ENCODE measurements at places on chromosomes 3 and 15. TPM values are rescaled to one million over a fixed set of nuclear protein-coding genes. Genes with fewer than 3 reads are reported as not detected.
A peak's percentile ranks its signal among the peaks of the same experiment; 100 is the strongest.

GRCh38 chr15:95581595-95581994, 748.9 kb upstream of the NR2F2 start:
- no peak for DNase-seq

- DNase-seq, result no peak
Observed at GRCh38 chr3:82038556-82038955, 277.1 kb upstream of the GBE1 start.

- no peak for DNase-seq
Observed at GRCh38 chr3:65230261-65231139, 542.7 kb upstream of the ADAMTS9 start.

DNA sequence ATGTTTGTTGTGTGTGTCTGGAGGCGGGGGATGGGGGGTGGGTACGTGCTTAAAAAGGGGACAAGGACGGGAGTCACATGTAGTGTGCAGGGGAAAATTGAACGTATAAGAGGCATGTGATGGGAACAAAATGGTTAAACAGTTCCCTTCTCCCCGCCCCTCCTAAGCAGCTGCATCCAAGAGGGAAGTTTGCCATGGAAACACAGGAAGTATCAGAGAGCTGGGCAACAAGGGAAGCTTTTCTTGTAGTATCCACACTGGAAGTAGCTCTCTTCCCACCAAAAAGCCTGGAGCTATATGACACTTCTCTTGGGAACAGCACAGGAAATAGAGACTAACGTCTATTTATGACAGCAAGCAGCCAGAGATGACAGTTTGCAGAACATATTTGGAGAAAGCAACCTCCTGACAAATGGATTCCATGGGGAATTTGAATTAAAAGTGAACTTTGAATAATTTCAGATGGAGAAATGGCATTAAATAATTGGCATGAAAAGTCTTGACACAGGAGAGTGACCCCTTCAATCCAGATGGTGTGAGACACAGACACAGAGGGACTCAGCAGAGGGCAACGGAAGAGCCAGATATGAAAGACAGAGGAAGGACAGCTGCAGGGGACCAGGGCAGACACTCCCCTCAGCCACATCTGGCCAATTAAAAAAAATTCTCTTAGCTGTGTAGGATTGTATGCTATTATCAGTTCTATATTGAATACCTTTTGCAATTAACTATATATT, 294.2 kb upstream of the TBL1XR1 start:
- no peak for DNase-seq

GRCh38 chr3:19331931-19332330, 183.6 kb downstream of the KCNH8 start:
- DNase-seq, result no peak

DNA sequence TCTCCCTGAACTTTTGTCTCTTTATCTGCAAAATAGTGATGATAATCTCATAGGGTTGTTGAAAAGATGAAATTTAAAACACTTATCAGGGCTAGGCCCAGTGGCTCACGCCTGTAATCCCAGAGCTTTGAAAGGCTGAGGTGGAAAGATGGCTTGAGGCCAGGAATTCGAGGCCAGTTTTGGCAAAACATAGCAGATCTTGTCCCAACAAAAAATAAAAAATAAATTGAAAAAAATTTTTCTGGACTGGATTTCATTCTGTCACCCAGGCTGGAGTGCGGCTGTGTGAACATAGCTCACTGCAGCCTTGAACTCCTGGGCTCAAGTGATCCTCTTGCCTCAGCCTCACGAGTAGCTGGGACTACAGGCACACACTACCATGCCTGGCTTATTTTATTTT, 29.6 kb downstream of the LMLN start:
- no peak for DNase-seq

GRCh38 chr3:156434921-156435320, 120.0 kb downstream of the SSR3 start:
- no peak for DNase-seq

GRCh38 chr3:141275032-141275422, 43.4 kb downstream of the PXYLP1 start:
- DNase-seq, result no peak

Gene FOXB1
- not detected for total RNA-seq

GRCh38 chr3:36201546-36201945, 178.8 kb upstream of the STAC start:
- DNase-seq, result no peak

DNA sequence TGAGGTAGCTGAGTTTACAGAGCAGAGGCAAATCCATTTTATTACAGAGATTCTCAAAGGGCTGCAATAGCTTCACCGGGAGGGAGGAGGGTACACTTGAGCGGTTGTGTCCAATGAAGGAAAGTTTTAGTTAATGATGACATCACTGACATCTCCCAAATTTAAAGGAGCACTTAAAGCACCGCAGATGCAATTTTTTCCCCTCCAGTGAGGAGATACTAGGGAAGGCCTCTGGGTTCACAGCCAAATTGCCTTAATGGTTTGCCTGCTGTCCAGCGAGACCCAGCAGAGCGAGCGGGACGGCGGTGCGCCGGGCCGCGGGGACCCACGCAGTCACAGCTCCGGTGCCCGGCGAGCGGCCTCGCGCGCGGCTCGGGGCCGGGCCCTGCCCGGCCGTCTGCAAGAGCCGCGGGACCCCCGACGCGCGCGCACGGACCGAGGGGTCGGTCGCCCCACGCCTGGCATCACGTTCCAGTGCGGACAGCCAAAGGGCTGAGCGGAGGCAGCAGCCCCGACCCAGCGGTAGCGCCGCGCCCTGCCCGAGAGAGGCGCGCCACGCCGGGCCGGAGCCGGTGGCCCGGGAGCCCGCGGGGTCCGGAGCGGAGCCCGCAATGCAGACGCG, 160.5 kb upstream of the CHRNA7 start:
- DNase-seq, result no peak

Gene PP2D1
- total RNA-seq, result not detected

- DNase-seq, result peak; percentile 82
Observed at GRCh38 chr3:73727117-73727821, 102.5 kb upstream of the PDZRN3 start.

- no peak for DNase-seq
Observed at GRCh38 chr3:69203631-69204314, 81.4 kb upstream of the LMOD3 start.

Gene CYP8B1
- not detected for total RNA-seq

DNA sequence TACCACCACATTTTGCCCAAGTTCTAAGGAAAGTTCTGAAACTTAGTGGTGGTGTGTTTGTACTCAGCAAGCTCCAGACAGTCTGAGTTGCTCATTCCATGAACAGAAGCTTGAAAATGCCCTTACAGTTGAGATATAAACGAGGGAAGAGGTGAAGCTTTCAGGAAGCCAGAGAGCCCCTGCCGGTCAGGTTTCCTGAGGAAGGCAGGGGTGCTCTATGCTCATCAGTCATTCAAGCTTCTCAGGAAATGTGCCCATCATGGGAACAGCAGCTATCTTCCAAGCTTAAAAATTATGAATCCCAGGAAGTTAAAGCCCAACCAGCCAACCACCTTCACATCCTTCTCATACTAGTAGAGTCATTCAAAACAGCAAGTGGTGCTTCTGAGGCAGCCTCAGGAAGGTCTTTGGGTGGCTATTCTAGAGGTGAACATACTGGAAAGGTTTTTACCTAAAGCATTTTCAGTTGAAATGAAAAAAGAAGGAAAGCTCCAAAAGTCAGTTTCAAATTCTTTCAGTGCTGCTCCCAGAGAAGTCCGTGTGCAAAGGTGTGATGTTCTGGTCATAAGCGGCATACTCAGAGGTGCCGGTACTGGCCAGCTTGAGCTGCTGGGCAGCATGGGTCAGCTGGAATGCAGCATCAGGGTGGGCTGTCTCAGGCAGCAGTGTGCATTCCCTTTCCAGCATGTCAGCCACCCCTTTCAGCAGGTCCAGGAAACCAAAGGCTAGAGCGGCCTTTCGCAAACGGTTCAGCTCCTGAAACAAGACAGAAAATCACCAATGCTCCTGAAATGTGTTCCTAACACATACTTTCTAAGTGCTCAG, 31.8 kb downstream of the INTS14 start:
- DNase-seq, result no peak

Gene PRR20G
- not detected for total RNA-seq

Gene POLR2M
- total RNA-seq, result 80.6 TPM

Gene CPNE9
- not detected for total RNA-seq

DNA sequence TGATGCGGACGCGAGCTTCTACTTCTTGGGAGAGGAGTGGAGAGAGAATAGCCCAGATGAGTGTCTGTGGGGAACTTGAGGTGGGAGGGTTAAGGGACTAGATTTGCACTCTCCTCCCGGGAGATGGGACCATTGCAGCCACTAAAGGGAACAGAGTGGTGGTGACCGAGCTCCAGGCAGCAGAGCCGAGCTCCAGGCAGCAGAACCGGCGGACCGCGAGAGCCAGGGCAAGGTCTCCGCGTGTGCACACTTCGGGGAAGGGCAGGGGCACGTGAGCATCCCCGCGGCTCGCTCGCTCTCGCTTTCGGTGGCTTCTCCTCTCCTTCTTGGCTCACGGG, 1.1 kb downstream of the IGDCC3 start:
- DNase-seq, result no peak

Gene CIAO2A
- total RNA-seq, result 24.7 TPM

DNA sequence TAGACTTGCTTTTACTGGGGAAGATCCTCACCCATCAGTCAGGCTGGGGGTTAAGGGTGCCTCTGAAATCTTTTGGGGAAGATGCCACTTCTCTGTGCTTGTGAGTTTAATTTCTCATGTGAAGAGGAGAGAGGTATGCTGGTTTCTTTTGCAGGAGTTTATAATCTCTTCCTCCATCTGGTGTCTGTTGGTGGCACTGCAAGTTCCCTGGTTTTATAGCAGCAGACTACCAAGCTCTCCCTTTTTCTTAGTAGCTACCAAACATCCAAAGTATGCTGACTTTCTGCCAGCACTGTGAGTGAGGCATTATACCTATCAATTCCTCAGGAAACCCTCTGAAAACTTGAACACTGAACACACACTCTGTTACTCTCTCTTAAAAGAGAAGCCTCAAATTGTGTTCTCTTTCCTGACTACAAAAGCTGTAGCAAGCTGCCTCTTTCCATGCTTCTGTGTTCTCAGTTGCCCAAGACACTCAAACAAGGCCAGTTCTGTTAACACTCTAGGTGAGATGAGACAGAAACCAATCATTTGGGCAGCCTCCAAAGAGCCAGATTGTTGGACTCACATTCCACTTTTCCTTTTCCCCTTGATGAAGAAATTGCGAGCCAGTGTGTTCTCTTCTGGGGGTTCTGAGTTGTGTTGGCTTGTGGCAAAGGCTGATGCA, 299.5 kb downstream of the GAP43 start:
- no peak for DNase-seq

DNA sequence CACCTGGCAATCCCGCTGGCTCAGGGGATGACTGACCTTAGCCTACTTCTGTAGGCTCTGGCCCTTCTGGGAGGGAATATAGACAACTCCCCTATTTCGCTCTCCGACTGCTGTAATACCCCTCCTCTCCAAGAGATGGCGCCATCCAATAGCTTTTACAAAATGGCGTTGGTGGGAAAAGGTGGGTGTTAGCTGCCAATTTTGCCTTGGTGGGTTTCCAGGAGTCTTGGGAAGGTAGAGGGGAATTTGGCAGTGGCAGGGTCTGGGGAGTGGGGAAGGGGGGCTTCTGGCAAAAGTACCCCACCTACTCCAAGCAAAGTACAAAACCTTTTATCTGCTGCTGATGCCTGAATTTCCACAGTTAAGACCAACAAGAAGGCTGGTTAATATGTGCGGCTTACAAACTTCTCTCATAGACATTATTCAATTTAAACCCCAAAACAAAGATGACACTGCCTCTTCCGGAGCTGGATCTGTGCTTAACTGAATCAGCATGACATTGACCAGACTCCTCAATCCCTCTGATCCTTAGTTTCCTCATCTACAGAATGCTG, 62.1 kb downstream of the RASGRF1 start:
- DNase-seq, result no peak

Gene PIERCE2
- 6.6 TPM for total RNA-seq

Gene TMEM212
- not detected for total RNA-seq

- no peak for DNase-seq
Observed at GRCh38 chr3:169362301-169362700, 301.2 kb downstream of the MECOM start.

GRCh38 chr15:97425596-97425995, 534.9 kb upstream of the ARRDC4 start:
- no peak for DNase-seq

Gene MEX3B
- 4.3 TPM for total RNA-seq

GRCh38 chr3:195057716-195058115, 213.2 kb downstream of the XXYLT1 start:
- peak; percentile 52 for DNase-seq

Gene LYZL4
- not detected for total RNA-seq

DNA sequence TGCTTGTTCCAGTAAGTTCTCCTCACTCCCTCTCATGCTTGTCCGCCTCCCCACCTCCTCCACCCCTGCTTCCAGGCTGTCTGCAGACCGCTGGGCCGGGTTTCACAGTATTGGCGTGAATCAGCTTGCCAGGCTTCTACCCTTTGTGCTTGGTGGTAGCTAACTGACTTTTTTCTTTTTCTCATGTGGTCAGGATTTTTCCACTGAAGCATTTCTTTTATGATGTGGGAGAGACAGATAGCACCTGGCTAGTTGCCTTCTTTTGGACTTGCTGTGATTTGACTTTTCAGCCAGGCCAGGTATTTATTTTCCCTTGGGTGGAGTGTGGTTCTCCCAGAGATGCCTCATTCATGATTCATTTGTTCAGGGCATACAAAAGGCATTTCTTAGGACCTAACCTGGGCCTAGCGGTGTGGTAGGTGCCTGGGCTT, 60.6 kb downstream of the ST6GAL1 start:
- DNase-seq, result no peak

DNA sequence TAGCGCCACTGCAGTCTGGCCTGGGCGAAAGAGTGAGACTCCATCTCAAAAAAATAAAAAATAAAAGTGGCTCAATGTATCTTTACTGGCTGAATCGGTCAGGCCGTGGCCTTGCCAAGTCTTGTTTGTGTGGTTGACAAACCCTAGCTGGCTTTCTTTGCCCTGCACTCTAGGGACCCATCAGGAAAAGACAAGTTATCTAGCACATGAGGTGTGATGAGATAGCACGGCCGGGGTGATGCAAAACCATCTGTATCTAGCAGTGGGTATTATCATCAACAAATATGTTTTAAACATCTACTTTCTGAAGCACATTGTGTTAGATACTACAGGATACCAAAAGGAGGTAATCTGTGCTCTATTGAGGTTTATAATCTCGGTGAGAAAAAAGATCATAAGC, 3.9 kb upstream of the DPP8 start:
- no peak for DNase-seq

DNA sequence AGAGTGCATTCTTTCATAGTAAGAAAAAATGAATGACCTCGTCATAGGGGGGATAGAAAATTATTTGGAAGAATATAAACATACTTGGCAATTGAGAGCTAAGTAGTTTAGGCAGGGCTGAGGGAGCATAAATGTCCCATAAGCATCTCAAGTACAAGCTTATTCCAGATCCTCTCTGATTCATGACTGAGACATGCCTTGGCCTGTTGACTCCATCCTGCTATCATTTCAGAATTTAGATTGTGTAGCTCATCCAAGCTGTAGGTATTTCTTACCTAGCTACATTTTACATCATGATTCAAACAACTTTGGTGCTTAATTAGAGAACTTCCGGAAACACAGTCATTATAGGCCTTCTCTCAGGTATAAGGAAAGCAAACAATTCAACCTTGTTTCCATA, 12.3 kb downstream of the POGLUT1 start:
- DNase-seq, result no peak

All from sigmoid colon (tissue), 7 donors.